Stimulated activated CD8-positive, alpha-beta memory T cell treated with anti-CD3 and anti-CD28 coated beads, Interleukin-7, amount 100 ng/mL, for 1 hour (primary cell): ENCODE measurements at places on chromosomes 3 and 15.

DNA sequence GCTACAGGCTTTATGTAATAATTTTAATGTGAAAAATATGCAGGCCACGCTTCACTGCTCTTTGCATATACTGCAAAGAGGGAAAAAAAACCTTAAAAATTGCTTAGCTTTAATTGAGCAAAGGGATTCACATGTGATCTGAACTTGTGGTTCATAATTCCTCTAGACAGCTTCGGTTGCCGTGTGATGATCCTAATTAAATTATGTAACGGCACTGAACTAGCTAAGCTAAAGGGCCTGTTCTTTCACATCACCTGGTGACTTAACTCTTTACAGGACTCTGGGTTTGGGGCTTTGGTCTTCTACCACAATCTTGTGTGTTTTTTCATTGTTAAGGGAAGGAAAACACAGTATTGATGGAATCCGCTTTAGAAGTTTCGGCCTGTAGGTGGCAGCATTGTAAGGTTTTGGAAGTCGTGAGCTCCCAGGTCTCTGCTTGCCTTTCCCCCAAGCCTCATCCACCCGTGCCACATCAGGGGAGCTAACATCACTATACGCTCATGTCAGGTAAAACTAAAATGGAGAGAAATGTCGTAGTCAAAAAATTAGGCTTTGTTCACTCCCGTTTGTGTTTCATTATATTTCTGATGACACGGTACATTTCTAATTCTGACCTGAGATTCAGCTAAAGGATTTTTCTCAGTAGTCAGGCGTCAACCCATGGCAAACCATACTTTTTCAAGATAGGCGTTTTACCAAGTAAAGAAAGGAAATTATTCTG, 205.6 kb upstream of the DPH6 start:
- no peak for DNase-seq

DNA sequence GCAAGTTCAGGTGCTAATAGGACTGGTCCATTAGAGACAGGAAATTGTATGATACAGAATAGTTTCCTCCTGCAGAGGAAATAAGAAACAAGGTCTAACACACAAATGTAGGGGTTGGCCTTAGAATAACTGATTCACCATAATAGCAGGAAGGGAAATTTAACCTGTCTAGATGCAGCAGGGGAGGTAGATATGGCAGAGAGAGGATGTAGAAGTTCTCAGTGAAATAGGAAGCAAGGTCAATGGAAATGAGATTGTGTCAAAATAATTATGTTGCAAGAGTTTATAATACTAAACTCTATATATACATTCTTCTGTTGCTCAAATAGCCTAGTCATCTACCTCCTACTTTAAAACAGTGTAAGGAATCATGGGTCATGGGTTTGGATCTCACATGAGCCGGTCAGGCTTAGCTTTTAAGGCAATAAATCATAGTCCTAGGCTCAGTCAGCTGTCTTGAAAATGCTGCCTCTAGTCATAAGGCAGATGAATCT, 17.0 kb downstream of the BCL2A1 start:
- DNase-seq = no peak

DNA sequence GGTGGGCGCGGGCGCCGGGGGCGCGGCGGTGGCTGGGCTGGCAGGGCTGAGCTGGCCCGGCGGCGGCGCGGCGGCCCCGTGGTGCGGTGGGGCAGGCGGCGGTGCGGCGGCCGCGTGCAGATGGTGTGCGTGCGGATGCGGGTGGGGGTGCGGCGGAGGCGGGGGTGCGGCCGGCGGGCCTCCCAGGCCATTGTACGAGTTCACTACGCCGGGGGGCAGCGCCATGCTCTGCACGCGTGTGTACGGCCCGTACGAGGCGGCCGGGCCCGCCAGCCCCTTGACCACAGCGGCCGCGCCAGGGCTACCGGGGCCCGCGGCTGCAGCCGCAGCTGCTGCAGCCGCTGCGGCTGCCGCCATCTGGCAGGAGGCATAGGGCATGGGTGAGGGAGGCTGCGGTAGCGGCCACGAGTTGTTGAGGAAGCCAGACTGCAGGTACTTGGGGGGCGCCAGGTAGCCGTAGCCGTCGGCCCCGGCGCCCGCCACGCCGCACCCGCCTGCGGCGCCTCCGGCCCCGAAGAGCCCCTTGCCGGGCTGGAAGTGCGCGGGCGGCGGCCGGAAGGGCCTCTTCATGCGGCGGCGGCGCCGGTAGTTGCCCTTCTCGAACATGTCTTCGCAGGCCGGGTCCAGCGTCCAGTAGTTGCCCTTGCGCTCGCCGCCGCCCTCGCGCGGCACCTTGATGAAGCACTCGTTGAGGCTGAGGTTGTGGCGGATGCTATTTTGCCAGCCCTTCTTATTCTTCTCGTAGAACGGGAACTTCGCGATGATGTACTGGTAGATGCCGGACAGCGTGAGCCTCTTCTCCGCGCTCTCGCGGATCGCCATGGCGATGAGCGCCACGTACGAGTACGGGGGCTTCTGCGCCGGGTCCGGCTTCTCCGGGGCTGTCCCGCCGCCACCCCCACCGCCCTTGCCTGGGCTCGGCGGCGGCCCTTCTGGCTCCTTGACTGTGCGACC, 951 bp downstream of the FOXL2 start:
- DNase-seq = no peak

DNA sequence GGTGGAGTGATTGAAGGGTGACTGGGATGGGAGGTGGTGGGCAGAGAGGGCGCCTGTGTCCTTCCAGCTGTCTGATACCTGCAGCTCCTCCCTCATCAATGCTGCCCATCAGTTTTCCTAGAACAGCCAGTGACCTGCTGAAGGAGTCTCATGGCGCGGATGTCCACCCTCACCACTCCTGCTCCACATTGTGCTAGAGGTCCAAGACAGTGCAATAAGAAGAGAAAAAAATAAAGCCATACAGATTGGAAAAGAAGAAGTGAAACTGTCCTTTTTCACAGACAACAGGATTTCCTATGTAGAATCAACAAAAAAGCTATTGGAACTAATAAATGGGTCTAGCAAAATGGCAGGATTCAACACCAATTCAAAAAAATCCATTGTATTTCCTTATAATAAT, 7.4 kb downstream of the ZDHHC19 start:
- no peak for DNase-seq

DNA sequence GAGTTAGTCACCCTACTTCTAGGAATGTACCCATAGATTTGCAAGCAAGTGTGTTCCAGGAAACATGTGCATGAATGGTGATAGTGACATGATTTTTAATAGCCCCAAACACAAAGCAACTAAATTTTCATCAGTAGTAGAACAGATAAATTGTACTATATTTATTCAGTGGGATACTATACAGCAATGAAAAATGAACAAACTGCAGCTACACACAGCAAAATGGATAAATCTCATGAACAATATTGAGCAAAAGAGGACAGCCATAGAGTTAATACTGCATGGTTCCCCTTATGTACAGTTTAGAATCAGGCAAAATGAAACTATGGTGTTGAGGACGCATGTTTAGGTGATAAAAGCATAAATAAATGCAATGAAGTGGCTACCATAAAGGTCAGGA, 26.0 kb downstream of the MESP1 start:
- DNase-seq = no peak

DNA sequence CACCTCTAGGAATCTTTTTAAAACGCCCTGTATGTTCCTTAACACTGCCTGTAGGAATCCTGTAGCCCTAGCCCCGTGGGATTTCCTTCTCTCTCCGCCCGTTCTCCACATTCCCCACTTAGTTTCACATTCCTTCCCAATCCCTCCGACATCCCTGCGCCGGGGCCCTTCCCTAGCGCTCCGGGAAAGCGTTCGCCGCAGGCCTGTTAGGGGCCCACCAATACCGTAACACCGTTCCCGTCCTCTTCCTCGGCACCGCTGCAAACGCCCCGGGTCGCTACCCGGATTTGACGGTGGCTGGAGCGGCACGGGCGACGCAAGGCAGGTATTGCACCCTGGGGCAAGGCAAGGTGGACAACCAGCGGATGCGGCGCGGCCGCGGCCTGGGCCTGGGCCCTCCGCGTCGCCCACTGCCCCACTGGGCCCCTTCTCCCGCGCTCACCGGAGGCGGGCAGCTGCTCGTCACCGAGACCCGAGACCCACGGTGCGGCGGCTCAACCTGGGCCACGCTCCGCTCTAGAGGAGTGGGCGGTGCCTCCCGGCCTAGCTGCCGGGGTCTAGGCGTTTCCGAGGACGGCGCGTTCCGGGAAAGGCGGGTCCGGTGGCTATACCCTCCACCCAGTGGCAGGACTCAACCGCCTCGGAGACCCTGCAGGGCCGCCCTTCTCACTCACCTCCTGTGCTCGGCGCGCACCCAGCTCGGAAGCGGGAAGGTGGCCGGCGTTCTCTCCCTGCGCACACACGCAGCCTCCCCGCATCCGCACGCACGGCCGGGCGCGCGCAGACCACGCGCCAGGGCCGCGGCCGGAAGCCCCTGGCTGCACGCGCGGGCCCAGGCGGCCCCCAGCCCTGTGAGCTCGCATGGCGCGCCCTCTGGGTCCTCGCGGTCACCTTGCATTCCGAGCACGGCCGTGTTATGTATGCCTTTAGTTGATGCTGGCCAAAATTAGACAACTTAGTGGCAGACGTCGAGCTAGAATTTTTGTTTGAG, at the start of gene B3GALNT1:
Gene B3GALNT1, minus strand, starts transcription at position 789 of the 991 bp plus-strand sequence. CDS start 18,595 bp downstream, outside the sequence.
- no peak for DNase-seq

DNA sequence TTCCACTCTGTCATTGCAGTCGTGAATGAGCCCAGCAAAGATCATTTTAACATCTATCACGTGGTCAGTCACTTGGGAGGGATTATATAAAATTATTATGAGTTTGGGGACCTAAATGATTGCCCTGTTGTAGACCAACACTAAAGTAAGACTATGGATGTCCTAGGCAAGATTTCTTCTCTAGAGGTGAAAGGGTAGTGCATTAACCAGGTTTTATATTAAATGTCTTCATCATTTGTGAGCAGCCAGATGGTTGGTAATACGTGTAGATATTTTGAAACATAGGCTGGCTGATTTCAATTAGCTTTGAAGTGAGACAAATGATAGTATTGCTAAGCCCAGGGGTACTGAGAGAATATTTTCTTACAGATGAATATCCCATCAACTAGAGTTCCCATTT, 150.3 kb upstream of the TSPAN3 start:
- DNase-seq = no peak

GRCh38 chr3:11878837-11879236, 32.2 kb upstream of the TAMM41 start:
- no peak for DNase-seq

DNA sequence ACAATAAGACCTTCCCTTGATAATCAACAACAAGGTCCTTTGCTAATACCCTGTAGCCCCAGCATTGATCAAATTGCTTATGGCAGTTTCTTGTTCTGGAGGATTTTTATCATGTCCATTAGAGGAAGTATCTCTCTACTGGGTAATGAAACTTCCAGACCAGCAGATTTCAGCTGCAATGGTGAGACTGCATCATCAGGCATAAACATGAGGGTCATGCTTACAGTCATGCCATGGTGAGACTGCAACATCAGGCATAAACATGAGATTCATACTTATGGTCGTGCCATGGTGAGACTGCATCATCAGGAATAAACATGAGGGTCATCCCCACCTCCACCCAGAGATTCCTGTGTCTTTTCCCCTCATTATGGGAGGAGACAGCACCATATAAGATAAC, 129.0 kb upstream of the LIPC start:
- no peak for DNase-seq

- DNase-seq = no peak
Measured at GRCh38 chr3:69143612-69144011, 21.2 kb upstream of the LMOD3 start.

- no peak for DNase-seq
Measured at GRCh38 chr15:59388670-59389069, 16.0 kb upstream of the MYO1E start.

DNA sequence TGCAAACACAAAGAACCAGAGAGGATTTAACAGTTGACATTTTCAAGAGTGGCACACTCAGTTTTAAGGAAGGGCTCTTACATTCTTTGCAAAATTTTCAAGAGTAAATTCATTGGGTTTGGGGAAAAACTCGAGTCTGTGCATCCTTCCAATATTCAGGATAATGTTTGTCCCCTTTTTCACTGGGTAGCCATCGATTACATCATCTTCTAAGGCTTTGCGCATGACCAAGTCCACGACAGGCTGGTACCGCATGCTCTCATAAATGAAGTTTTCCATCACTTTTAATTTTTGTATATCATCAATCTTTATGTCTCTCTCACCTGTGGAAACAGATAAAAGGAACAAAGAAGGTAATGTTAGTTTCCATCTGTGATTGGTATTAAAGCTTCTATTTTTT, 117.5 kb upstream of the TNFAIP8L3 start:
- no peak for DNase-seq
